ENCODE measurements at places on chromosomes 4 and X.

DNA sequence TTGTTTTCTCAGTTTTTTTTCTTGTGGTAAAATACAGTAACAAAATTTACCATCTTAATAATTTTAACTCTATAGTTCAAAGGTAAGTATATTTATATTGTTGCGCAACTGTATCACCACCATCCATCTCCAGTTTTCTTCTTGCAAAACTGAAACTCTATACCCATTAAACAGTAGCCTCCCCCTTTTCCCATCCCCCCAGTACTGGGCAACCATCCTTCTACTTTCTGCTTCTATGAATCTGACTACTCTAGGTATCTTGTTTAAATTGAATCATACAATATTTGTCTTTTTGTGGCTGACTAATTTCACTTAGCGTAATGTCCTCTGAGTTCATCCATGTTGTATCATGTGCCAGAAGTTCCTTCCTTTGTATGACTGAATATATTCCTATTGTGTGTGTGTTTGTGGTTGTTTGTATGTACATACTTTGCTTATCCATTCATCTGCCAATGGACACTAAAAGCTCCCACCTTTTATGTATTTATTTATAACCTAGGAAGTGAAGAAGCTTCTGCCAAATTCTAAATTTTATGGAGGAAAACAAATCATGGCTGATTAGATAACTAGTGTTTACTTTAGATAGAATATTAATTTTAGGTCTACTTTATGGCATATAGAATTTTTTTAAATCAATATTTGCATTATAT, 10.0 kb downstream of the ABHD18 start:
- DNase-seq = no peak

- no peak for DNase-seq
Measured at GRCh38 chr4:157521906-157522305, 301.4 kb downstream of the GRIA2 start.

GRCh38 chr4:110106931-110107296, 91.5 kb downstream of the ELOVL6 start:
- no peak for DNase-seq

GRCh38 chrX:134172588-134173259, 64.3 kb upstream of the CCDC160 start:
- no peak for DNase-seq

DNA sequence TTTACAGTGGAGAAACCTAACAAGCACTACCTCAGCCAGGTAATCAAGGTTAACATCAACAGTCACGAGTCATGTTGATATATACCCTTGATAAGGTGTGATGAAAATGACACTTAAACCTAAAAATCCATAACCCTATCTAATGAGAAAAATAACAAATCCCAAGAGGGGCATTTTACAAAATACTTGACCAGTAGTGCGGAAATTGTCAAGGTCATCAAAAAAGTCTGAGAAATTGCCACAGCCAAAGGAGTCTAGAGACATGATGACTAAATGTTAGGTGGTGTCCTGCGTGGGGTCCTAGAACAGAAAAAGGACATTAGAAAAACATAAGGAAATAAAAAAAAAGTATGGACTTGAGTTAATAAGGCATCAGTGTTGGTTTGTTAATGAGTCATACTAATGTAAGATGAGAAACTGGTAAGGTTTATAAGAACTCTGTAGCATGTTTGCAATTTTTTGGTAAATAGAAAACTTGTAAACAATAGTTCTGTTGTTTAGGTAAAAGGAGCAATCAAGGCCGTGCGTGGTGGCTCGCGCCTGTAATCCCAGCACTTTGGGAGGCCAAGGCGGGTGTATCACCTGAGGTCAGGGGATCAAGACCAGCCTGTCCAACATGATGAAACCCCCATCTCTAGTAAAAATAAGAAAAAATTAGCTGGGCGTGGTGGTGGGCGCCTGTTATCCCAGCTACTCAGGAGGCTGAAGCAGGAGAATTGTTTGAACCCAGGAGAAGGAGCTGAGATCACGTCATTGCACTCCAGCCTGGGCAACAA, 2.9 kb downstream of the RPL36A start:
- no peak for DNase-seq

DNA sequence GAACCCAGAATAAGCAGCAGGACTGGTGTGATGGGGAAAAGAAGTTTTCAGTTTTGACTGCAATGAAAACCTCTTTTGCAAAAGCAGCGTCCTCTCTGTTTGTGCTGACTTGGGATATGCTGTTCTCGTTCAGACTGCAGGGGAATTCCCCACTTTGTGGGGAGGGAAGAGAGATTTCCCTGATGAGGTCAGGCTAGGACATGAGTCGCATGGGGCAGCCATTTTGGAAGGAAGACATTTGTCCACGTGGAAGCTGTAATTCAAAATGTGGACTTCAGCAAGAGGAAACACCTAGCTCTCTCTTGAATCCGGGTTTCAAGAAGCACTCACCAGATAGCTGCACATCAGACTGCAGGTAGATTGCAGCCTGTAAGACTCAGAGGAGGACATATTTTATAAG, 39.3 kb downstream of the ING2 start:
- DNase-seq = no peak
